OCI-LY7 (cell line): ENCODE measurements at places on chromosomes 3 and 15. TPM values are rescaled to one million over a fixed set of nuclear protein-coding genes. Genes with fewer than 3 reads are reported as not detected.

The FEZF2 gene
- not detected in 2 replicates for total RNA-seq

The CLEC3B gene
- not detected in 2 replicates for total RNA-seq

The TM4SF4 gene
- total RNA-seq, result not detected in 2 replicates

The BCHE gene
- not detected in 2 replicates for total RNA-seq

The CLRN1 gene
- not detected in 2 replicates for total RNA-seq

The ARIH1 gene
- total RNA-seq, result 142 and 153 TPM in 2 replicates

The RTP3 gene
- 0.37 and 0.74 TPM in 2 replicates for total RNA-seq

The ZBED2 gene
- total RNA-seq, result not detected in 2 replicates

The PIK3R4 gene
- 26.5 and 28.7 TPM in 2 replicates for total RNA-seq

The CADM2 gene
- not detected in 2 replicates for total RNA-seq

The WDR93 gene
- not detected in 2 replicates for total RNA-seq

- DNase-seq, result no peak
Observed at GRCh38 chr15:73940061-73940981, 14.1 kb downstream of the LOXL1 start.

GRCh38 chr3:172915911-172916514, 165.5 kb downstream of the ECT2 start:
- no peak for DNase-seq

GRCh38 chr3:112128843-112129727, 4.0 kb downstream of the GCSAM start:
- DNase-seq, result peak; percentile 96

GRCh38 chr3:64046592-64046991, 23.3 kb upstream of the PSMD6 start:
- DNase-seq, result no peak

- DNase-seq, result peak; percentile 48
Observed at GRCh38 chr3:100710261-100710968, 1.1 kb downstream of the TFG start.

DNA sequence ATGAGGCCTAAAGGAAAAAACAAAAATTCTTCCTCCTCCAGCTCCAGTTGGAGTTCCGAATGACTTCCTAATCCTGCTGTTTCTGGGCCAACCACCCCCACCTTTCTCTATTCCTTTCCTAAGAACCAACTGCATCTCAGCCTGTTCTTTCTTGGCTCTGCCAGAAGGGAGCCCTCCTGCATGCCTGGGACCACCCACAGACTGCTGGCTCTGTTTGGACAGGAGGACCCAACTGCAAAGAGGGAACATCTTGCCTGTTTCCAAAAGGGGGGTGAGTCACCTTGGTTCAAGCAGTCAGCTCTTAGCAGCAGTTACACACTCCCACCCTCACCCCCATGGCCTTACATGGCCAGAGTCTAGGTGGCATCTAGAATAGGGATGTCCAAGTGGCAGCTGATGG, 116.0 kb upstream of the PRICKLE2 start:
- no peak for DNase-seq

GRCh38 chr3:171986757-171987518, 52.4 kb upstream of the FNDC3B start:
- no peak for DNase-seq

- no peak for DNase-seq
Observed at GRCh38 chr3:81643721-81644120, 117.7 kb downstream of the GBE1 start.

DNA sequence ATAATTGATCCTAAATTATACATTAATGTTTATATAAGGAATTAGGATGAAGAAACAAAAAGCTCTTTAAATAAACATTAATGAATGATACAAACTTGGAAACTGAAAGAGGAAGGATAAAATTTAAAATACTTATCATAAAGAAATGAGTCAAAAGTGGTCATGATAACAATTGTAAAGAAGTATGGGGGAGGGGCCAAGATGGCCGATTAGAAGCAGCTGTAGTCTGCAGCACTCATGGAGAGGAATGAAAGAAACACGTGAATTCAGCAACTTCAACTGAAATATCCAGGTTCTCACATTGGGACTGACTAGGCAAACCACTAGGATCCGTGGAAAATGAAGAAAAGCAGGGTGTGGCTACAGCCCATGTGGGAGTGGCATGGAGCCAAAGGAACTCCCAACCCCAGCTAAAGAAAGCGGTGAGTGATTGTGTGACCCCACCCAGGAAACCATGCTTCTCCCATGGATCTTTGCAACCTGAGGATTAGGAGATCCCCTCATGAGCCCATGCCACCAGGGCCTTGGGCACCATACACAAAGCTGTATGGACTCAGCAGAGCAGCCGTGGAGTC, 13.1 kb upstream of the CP start:
- DNase-seq, result no peak

DNA sequence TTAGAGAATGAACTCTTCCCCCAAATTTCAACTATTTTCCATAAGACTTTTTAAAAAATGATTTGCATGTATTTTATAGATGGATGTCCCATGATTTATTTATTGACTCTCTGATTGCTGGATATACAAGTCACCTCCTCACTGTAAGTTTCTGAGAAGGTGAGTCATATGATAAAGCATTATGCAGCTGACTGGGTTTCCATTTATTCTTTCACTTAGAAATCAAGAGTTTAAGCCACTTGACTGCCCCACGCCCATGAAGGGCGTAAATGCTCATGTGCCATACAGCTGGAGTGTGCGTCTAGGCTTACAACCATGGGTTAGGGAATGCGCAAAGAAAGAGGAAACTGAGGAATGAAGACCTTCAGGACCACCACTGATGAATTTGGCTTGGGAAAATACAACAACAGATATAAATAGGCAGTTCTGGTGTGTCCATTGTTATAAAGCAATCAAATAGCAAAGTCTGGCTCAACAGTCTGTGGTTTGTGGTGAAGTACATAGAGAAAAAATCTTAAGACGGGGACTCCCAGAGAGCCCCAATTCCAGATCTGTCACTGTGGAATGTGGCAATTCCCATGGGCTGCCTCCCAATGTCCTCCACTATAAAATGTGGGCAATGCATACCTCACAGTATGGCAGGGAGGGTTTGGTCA, 20.3 kb downstream of the SLCO2A1 start:
- no peak for DNase-seq

GRCh38 chr3:64575211-64575844, 112.5 kb downstream of the ADAMTS9 start:
- DNase-seq, result peak; percentile 13

GRCh38 chr15:78527325-78527724, 12.9 kb upstream of the PSMA4 start:
- no peak for DNase-seq

DNA sequence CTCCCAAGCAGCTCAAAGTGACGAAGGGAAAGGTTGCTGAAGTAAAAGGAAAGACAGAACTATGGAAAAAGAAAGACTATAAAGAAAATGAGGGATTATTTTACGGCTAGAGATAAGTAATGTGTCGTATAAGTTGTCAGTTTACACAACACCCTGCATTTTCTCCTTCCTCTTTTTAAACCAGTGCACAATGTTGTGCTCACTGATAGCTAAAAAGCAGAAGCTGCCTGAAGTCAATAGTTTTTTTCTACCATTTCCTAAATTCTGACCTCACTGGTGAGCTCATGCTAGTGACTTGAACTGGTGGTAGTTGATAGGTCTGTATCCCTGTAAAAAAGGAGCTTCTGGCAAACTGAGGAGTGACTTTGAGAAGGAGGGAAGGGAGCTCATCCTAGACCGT, 368.6 kb upstream of the GBE1 start:
- no peak for DNase-seq

GRCh38 chr3:12932347-12932746, 91.0 kb upstream of the RPL32 start:
- DNase-seq, result no peak

DNA sequence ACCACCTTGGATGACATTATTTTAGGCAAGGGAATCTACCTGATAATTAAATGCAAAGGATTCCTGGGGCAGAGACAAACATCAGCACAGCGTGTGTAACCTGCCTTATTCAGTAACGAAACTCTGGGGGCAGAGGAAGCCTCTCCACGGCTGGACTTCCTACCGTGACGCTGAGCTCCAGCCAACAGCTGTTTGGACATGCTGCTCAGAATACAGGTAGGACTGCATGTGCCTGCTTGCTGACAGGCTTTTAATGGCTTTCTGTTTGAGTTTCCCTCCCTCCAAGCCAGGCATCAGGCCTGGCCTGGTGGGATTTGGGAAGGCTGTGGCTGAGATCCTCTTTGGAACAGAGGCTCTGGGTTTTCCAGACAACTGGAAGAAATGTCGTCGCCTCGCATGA, 150.6 kb downstream of the ADAMTS17 start:
- DNase-seq, result peak; percentile 81

DNA sequence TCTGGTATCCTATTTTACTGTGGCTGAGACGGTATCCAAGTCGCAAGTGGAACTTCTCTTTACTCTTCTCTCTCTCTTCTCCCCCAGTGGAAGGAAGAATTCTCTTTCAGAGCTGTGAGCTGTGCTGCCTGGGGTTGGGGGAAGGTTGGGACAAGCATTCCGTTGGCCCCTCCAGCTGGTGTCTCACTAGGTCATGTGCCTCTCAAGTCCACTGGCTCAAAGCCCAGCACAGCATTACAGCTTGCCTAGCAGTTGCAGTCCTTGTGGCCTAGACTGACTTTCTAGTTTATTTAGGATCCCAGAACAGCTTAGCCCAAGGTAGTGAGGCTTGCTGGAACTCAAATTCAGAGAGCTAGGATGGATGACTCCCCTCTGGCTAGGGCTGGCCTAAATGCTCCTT, 76.1 kb upstream of the SPATA16 start:
- DNase-seq, result no peak

- DNase-seq, result no peak
Observed at GRCh38 chr3:176855213-176855612, 342.1 kb downstream of the TBL1XR1 start.

DNA sequence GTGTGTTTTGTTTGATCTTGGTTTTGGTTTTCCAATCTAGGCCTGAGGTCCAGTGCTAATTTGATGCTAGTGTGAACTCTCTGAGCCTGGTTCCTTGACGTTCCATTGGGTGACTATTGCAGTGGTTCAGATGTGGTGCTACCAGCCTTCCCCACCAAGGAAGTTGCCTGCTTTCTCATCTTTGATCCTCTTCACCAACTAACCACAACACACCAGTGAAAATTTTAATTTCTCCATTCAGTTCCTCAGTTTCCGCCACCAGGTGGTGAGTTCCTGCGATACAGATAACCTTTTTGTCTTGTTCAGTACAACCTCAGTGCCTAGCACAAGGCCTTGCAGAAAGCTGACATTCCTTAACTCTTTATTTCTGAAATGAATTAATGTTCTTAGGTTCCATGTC, 337.4 kb upstream of the TPRG1 start:
- DNase-seq, result peak; percentile 35

DNA sequence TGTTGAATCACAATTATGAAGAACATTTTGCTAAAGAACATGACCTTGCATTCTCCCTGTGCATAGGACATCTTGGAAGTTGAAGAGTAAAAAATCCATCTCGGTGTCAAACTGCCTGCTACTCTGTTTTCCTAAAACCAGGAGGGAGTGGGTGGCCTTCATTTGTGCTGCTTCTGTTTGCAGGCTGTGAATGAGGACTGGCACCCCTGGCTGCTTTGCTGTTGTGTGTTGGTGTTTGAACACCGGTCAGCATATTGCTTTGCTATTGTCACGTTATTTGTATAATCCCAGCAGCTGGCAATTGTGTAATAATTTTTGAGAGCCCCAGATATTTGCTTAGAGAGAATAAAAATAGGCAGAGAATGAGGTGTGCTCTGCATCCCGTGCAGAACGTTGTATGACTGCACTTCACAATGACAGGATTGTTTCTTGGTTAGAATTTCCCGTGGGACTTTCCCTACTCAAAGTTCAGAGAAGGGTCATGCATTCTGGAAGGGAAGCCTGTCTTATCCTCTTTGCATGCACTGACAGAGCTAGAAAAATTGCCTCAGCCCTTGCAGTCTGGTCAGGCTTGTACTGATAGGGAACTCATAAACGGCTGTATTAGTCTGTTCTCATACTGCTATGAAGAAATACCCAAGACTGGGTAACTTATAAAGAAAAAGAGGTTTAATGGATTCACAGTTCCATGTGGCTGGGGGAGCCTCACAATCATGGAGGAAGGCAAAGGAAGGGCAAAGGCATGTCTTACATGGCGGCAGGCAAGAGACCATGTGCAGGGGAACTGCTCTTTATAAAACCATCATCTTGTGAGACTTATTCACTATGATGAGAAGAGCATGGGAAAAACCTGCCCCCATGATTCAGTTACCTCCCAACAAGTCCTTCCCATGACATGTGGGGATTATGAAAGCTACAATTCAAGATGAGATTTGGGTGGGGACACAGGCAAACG, 16.3 kb downstream of the SV2B start:
- no peak for DNase-seq

GRCh38 chr15:29686445-29687203, 135.6 kb downstream of the TJP1 start:
- DNase-seq, result no peak
